ENCODE measurements at places on chromosomes 3 and 15. TPM values are rescaled to one million over a fixed set of nuclear protein-coding genes. Genes with fewer than 3 reads are reported as not detected.

GRCh38 chr3:49023775-49024174, 1.9 kb downstream of the NDUFAF3 start:
- peak; percentile 5 for DNase-seq

- DNase-seq = no peak
These were observed 439 bp downstream of the CTXND1 start for GRCh38 chr15:80251428-80252120.

- no peak for DNase-seq
These were observed 55.3 kb downstream of the ARHGAP31 start for GRCh38 chr3:119349354-119350041.

GRCh38 chr3:71419369-71419768, 164.2 kb downstream of the FOXP1 start:
- DNase-seq = peak; percentile 43

- no peak for DNase-seq
These were observed 87.3 kb downstream of the ST6GAL1 start for GRCh38 chr3:187017511-187018230.

DNA sequence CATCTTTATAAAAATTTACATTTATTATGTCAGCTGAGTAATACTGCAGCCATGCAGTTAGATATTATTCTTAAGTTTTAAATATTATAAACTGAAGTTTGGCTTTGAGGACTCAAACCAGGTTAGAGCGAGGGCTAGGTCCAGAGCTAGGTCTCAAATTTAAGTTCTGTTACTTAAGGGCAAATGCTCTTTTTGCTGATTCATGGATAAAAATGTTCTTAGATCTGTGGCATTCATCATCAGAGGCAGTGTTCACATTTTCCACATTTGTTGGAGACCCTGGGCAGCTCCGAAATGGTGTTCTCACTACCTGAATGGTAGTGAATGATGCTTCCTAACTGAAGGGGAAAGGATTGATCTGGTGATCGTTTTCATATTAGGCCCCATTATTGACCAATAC, 121.4 kb upstream of the MB21D2 start:
- no peak for DNase-seq

- DNase-seq = no peak
These were observed 43.6 kb downstream of the LDHAL6B start for GRCh38 chr15:59250249-59250648.

- DNase-seq = no peak
These were observed 93.8 kb downstream of the SLCO3A1 start for GRCh38 chr15:91947293-91947679.

DNA sequence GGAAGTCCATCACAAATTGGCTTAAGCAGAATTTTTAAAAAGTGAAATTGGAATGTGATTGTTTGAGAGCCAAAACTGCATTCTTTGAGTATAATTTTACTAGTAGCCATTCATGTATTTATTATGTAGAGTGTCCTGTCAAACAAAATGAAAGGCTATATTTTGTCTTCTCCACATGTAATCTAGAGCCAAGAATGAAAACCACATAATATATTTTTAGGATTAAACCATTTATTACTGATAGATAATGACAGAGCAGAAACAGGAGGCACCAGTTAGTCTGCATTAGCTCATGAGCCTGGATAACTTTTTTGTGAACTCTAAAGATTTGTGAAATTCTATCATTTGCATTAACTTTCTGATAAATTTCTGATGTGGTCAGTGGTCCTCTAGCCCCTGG, 130.2 kb downstream of the FILIP1L start:
- DNase-seq = no peak

DNA sequence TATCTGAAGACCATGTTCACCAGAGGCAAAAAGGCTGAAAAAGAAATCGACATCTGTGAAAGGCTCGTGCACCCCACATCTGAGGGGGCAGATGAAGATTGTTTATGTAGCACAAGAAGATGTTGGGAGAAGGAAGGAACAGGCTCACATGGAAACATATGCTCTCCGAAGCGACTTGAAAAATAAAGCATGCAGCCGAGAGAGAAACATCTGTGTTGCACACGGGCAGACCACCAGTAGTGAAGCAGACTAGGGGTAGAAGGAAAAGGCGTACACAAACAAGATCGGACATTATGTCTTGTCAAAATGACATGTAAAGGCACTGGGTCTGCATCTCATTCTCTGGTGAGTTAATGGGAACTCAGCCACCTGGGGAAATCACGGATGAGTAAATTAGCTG, 356.5 kb downstream of the ZIC4 start:
- DNase-seq = no peak

DNA sequence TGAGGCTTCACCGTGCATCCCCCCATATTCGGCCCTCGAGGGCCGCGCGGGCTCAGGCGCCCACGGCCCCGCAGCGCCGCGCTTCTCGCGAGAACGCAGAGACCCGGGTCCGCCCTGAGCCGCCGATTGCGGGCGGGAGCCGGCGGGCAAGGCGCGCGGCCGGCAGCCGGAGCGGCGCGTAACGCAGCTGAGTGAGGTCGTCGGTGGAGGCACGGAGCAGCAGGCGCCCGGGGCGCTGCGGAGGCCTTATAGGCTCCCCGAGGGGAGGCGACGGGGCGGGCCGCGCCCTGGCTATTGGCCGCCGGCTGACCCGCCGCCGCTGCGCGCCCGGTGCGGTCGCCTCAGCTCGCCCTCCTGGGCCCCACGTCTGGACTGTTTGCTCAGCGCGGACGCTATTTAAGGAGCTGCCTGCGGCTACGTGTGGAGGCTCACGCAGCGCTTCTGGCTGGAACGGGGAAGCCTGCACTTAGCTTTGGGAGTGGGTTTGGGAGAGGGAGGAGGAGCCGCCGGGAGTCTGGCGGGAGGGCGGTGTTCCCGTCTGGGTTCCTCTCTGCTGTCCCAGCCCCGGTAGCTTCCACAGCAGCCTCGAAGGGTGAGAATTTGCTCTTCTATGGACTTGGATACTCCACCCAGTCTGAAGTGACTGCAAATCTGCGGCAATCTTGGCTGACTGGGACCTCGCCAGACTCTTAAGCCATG, at the start of gene PLOD2:
Gene PLOD2 (minus strand): TSS at position 221 of the 699 bp plus-strand sequence. CDS start 195 bp downstream, at position 26.
- peak; percentile 95 for DNase-seq

- DNase-seq = no peak
These were observed 369.6 kb upstream of the RORA start for GRCh38 chr15:61598655-61599054.

DNA sequence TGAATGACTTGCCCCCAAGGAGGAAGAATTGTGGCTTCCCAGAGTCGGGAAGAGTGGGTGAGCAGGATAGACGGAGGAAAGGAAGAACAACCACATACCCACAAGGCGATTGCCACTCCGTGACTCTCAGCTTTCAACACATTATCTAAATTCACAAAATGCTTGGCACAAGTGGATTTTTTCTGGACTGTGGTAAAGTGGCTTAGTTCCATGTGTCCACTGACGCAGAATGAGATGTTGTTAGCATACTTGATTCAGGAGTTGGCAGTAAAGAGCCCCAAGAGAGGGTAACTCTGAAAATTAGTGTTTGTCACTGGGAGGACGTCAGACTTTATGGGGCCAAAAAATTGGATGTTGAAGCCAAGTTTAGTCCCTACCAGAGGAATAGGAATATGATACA, 198.8 kb upstream of the CTNNB1 start:
- peak; percentile 20 for DNase-seq

GRCh38 chr3:90069748-90070147, 962.3 kb downstream of the EPHA3 start:
- DNase-seq = no peak

GRCh38 chr3:100008081-100008698, 106.1 kb downstream of the FILIP1L start:
- peak; percentile 53 for DNase-seq

DNA sequence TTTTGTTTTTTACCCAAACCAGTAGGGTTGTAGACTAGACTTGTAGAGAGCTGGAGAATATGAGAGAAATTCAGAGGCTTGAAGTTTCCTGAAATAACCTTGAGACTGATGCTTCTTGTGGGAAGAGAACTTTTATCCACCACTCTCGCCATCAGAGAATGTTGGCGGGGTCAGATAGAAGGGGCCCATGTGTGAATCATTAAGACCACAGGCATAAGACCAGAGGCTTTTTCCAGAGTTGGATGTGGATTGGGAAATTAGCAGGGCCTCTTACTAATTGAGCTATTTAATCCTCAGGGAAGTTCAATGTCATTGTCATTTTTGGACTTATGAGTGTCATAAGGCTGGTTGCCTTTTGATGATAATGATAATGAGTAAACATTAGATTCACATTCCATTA, 246.9 kb upstream of the THRB start:
- DNase-seq = no peak

GRCh38 chr3:160390565-160391138, 8.4 kb downstream of the IFT80 start:
- DNase-seq = no peak

DNA sequence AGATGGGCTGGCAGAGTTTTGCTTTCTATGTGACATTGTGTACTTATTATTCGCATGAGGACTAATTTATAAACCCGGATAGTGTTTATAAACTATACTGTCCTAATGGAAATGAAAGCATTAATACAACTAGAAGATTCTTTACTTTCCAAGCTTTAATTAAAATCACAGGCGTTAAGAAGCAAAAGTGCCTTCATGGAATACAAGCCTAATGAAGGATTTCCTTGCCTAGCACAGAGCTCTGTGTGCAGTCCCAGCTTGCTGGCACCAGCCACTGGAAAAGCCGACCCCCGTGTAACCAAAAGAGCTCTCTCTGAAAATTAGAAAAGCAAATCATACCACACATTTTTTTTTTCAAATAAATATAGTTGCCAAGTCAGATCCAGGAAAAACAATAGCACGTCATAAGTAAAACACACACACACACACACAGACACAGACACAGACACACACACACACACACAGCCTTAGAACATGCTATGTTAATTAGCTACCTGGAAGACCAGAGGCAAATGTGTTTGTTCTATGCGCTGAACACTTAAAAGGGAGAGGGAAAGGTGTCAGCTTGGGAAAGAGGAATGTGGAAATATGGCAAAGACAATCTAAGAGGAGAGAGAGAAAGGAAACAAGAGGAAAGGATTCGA, 1084.2 kb downstream of the TUSC7 start:
- no peak for DNase-seq

- DNase-seq = no peak
These were observed 610.9 kb downstream of the AGBL1 start for GRCh38 chr15:86690566-86690965.

DNA sequence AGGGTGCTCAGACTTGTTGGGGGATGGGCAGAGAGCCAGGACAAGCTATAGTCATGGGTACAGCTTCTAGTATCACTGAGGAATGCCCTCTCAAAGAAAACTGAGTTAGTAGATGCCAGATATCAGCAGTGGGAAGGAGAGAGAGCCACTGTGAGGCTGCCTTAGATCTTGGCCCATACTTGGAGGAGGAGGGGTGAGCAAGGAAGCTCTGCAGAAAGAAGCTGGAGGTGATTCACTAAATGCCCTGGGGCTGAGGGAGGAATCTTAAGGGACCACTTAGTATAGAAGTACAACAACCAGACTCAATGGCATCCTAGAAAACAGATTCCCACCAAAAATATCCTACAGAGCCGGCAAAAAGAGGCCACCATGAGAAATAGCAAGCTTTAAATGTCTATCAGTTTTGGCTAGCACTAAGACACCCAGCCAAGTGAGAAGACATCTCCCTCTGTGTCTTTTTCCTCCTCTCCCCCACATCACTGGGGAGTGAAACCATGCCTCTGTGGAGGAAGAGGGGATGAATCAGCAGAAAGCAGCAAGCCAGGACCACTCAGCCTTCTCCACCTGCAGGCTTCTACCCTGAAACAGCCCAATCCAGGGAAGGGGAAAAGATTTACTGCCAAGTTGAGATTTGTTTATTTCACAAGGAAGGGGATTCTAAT, 282.5 kb upstream of the STT3B start:
- no peak for DNase-seq

- DNase-seq = no peak
These were observed 158.3 kb downstream of the SV2B start for GRCh38 chr15:91258415-91258759.

GRCh38 chr15:28106294-28107110, 7.4 kb upstream of the OCA2 start:
- no peak for DNase-seq

DNA sequence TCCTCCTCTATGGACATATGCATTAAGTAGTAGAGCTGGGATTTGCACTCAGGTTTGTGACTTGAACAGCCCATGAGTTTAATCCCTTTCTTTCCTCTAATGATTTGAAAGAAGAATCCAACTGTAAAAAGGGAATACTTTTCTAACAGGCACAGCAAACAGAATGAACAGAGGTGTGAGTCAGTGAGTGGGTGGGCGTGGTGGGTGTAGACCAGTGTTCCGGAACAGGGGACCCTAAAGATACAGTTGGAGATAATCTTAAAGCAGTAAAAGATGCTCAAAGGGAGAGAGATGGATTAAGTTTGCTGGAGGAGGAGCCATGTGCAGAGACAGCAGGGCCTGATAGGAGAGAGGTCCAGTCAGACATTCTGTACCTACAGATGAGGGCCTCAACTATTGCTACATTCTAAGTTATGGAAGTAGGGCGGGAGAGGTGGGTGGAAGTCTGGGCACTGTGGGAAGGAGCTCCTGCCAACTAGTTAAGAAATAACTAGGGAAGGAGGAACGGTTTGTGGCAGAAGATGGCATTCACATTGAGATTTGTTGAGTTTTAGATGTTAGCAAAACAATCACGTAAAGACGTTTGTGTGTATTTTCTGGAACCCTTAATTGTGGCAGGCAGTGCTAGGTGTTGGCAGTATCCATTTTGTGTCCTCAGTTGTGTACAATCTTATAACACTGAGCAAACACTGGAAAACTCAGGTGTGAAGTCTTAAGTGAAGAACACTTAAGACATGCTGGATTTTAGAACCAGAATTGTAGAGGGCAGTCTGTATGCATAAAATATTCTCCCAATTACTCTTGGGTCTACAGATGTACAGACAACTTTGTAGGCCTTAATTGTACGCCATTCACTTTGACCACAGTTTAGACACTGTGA, 511.0 kb downstream of the GRM7 start:
- DNase-seq = no peak

- no peak for DNase-seq
These were observed 1.3 kb downstream of the OCA2 start for GRCh38 chr15:28097656-28098359.

GRCh38 chr3:105806359-105806758, 62.5 kb downstream of the CBLB start:
- no peak for DNase-seq

THAP10 gene
- total RNA-seq = not detected

CHRNA3 gene
- total RNA-seq = 4.6 TPM

ALG1L2 gene
- not detected for total RNA-seq

GATM gene
- 30.4 TPM for total RNA-seq

DCLK3 gene
- total RNA-seq = 0.92 TPM

AHSG gene
- total RNA-seq = not detected

CFAP20DC gene
- total RNA-seq = not detected

RETNLB gene
- total RNA-seq = not detected

TICRR gene
- 3.5 TPM for total RNA-seq

Measured in stomach (tissue), 19 donors.